Fibroblast of the aortic adventitia (primary cell): ENCODE measurements at places on chromosomes 2 and 18. TPM values are rescaled to one million over a fixed set of nuclear protein-coding genes. Genes with fewer than 3 reads are reported as not detected.

The CPLX4 gene
- total RNA-seq = 0.49 TPM in 1 of 2 replicates, not detected in the other

The KCNE4 gene
- 4.1 and 22.2 TPM in 2 replicates for total RNA-seq

The BOK gene
- 15.3 and 21.4 TPM in 2 replicates for total RNA-seq

The CD226 gene
- 0.08 and 0.99 TPM in 2 replicates for total RNA-seq

The XDH gene
- total RNA-seq = 3.1 TPM in 1 of 2 replicates, not detected in the other
